Stimulated activated CD8-positive, alpha-beta memory T cell treated with anti-CD3 and anti-CD28 coated beads, Interleukin-4, amount 100 ng/mL, for 1 hour (primary cell): ENCODE measurements at places on chromosomes 2 and 18.

DNA sequence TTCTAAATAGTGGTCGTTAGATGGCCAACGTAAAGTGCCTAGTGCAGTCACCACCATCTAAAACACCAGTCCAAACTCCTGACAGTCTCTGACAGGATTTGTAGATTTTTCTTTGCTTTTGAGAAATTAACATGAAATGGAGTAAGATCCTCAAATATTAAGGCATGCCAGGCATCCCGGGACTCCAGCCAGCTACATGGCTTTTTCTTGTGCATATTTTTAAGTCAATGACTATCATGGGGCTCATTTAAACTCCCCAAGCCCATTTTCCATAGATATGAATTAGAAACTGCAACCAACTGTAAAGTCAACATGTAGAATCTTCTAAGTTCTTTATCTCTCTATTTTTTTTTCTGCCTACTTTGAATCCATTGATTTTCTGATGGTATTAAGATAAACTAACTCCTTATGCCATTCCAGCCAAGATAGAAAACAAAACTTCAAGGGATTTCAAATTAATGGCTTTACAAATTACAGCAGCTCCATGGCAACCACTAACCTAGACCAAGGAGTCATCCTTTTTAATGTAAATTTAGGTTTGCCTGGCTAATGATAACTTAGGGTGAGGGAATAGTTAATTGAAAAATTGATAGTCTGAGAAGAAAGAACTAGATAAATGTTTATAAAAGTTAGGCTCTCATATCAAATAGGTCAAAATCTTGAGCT lies 764.1 kb upstream of the NXPH2 start:
- no peak for DNase-seq

DNA sequence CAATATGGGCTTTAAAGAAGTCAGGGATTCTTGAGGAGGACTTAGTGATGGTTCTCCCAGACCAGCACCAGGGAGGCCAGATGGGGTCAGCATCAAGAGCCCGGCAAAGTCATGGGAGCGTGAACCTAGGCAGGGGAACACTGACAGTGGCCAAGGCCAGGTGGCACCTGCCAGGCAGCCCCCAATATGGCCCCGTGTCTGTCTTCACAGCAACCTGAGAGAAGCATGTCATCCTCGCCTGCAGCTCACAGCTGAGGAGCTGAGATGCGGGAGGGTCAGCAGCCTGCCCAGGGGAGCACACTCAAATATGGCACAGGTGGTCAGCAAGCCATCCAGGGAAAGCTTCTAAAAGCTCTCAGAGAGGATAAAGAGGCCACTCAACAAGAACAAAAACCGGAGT lies 105.7 kb upstream of the GPC1 start:
- no peak for DNase-seq

GRCh38 chr2:96769814-96770213 lies 9.1 kb downstream of the CNNM4 start:
- DNase-seq = no peak

DNA sequence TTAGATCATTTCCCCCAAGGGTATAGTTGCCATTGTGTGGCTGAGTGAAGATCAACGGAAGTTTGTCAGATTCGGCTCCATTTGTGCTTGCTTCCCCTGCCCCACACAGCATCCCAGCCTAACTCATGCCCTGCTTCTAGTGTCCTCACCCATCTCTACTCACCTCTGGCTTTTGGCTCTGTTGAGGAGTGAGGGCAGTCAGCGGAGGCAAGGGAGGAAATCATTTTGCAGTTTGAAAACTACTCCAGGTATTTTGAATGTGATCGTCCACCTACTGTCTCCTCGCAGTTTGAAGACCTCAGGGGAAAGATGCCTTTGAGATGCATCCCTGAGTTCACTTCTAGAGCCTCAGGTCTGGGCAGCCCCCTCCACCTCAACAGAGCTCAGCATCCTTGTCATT lies 116.3 kb downstream of the FEZ2 start:
- DNase-seq = no peak

GRCh38 chr2:214765180-214765579 lies 44.3 kb downstream of the BARD1 start:
- no peak for DNase-seq

- no peak for DNase-seq
Measured at GRCh38 chr2:65320042-65320725, 92.6 kb downstream of the ACTR2 start.

DNA sequence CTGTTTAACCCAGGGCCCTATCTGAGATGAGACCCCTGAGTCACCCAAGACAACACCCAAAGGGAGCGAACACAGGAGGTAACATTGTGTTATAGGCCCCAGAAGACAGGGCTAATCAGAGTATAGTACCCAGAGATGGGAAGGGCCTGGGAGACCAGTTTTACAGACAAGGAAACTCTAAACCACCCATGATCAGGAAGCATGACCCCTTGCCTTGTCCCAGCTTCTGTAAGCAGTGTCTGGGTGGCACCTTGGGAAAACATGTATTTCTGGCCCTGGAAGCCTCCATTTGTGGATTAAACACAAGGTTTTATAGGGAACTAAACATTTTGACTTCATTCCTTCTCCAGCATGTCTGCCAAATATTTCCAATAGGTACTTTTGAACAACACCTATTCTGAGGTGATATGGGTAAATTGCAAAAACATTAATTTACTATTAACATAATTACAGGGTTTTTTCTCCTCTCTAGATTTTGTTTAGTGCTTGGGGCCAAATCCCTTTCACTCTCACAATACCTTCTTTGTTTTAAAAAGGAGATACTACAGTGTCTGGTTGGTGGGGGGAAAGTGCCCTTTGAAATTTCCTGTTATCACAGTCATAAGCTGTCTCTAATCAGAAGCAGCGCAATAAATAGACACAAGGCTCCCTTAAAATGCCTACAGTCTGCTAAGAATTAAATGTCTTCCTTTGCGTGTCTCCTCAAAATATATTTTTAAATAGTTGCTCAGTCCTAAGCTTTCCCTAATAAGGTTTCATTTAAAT lies 341.1 kb downstream of the BCL11A start:
- DNase-seq = no peak

GRCh38 chr2:145555360-145555759 lies 1035.4 kb upstream of the ZEB2 start:
- no peak for DNase-seq

- no peak for DNase-seq
Measured at GRCh38 chr2:10221443-10221842, 81.3 kb upstream of the HPCAL1 start.

GRCh38 chr2:173872714-173873113 lies 92.5 kb downstream of the SP3 start:
- DNase-seq = no peak

GRCh38 chr18:50076277-50076676 lies 118.7 kb downstream of the MYO5B start:
- no peak for DNase-seq

DNA sequence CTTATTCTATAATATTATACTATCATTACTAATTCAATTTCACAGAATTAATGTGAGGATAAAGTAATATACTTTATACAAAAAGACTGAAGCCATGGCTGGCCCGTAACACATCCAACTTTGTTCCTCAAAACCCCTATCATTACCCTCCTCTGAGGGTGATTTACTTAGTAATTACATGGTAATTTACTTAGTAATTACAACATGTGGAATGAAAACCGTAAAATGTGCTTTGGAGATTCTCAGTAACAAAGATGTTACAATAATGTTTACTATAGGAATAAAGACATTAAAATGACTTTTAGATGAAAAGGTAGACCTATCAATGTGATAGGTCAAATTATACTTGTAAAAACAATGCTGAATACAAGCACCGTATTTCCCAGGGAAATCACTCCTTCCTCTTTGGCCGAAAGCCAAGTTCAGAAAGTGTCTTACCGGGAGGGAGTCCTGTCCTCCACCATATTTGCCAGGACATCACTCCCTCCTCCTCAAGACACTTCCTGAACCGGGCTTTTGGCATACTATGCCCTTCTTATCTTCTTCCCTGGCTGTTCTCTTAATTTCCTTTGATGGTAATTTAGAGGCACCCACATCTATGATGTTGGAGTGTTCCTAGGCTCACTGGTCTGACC lies 1047.8 kb downstream of the SOCS6 start:
- no peak for DNase-seq

- DNase-seq = no peak
Measured at GRCh38 chr2:197054437-197054836, 127.9 kb upstream of the PGAP1 start.

- DNase-seq = no peak
Measured at GRCh38 chr2:160141419-160141818, 58.7 kb downstream of the ITGB6 start.

DNA sequence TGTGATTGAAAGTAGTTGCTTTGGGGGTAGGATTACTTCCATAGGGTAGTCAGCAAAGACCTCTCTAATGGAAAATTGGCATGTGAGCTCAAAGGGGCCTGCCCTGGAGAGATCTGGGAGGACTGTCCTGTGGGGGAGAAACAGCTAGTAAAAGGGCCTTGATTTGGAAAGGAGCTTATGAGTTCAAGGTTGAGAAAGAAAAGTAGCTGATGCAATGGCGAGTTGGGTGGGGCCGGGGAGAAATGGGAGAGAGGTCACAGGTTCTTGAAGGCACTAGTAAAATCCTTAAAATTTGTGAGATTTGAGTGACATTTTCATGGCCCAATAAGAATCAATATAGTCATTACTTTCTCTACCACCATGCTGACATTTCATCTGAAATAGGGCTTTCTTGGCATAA lies 82.0 kb upstream of the CCDC195 start:
- no peak for DNase-seq

DNA sequence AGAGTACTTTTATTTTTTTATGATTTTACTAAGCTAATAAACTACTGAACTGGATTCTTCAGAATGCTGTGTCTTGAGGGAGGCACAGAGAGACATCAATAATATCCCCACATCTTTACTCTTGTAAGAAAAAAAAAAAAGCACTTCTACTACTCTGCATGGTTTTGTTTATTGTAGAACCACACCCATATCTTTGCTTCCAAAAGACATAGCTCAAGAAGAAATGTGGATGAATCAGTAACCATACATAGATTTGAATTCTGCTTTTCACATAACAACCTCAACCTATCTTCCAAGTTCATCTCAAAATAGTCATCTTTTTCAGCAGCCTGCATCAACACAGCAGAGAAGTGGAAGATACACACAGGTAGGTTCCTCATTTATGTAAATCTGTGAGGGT lies 12.2 kb upstream of the COL5A2 start:
- DNase-seq = no peak

GRCh38 chr2:33316328-33316727 lies 160.1 kb upstream of the RASGRP3 start:
- no peak for DNase-seq

- DNase-seq = peak; percentile 63
Measured at GRCh38 chr2:95074663-95075439, 46.8 kb downstream of the MRPS5 start.

DNA sequence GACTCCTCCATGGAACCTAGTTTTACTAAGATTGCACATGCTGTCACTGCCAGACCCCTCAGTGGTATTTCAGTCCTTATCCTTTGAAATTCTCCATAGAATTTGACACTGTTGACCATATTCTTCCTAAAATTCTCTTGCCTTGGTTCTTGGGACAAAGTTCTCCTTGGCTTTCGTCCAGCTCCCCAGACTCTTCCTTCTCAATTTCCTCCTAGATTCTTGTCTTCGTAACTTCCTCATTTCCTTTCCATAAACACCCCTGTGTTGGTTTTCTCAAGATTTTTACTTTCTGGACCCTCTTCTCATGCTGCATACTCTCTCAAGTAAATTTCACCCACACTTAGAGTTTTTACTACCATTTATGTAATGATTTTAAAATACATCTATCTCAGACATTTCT lies 96.6 kb upstream of the TWSG1 start:
- no peak for DNase-seq

- no peak for DNase-seq
Measured at GRCh38 chr2:60376252-60376651, 177.2 kb downstream of the BCL11A start.

DNA sequence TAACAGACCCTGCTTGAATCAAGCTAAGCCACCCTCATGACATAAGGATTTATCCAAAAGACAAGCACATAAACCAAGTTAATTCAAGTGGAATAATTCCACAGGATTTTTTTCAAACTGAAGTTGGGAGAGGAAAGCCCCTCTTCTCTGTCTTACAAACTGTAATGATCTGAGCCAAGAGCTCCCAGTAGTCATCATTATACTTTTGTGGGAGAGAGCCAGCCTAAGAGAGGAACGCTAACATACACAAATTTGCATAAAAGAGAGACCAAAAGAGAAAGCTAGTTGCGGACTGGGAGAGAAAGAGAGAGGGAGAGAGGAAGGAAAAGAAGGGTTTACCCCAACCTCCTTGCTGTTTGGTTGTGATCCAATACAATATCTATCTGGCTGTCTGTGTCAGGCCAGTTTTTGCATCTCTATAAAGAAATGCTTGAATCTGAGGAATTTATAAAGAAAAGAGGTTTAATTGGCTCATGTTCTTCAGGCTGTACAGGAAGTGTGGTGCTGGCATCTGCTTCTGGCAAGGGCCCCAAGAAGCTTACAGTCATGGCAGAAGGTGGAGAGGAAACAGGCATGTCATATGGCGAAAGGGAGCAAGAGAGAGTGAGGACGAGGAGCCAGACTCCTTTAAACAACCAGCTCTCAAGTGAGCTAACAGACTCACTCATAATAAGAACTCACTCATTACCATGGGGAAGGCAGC lies 20.8 kb upstream of the PUM2 start:
- DNase-seq = no peak

- no peak for DNase-seq
Measured at GRCh38 chr2:175648577-175649063, 353.4 kb downstream of the LNPK start.

- DNase-seq = no peak
Measured at GRCh38 chr2:66814916-66815315, 380.0 kb downstream of the MEIS1 start.

- DNase-seq = no peak
Measured at GRCh38 chr2:27802547-27802946, 31.0 kb downstream of the MRPL33 start.

DNA sequence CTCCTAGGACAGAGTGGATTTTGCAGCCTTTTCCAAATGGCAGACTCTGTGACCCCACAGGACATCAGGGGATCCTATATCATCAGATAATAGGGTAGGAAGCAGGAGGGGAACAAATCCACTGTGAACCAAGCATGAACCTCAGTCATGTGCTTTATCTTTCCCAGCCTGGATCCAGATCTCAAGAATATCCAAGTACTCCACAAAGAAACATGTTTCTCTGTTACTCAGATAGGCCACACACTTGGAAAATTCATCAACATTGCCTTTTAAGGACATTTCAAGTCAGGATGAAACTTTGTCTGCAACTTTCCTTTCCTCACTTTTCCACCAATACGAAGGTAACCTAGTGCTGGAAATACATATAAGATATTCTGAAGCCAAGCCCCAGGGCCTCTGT lies 85.8 kb downstream of the RDH14 start:
- no peak for DNase-seq

DNA sequence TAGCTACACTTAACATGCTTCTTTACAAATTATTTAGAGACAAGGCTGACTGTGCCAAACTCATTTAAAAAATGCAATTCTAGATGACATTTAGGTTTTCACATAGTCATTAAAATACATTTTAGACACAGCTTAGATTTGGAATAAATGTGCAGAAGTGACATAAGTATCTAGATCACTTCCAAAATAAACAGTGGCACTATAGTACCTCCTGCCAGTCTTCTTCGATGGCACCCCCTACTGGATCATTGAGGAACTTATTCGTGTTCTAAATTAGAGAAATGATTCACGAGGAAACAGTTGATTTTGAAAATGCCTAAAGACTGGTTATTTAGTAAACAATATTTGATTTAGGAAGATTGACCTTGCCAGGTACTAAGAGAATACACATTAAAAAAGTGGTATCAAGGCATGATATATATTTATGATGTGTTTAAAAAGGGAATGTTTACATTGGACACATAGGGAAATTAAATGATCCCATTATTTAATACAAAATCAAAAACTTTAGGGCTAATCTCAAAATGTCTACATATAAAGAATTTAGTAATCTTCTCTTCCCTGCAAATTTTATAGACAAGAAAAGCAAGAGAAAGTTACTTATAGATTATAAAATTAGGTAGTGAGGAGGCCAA lies 323.9 kb downstream of the XIRP2 start:
- no peak for DNase-seq
